Mesenteric fat pad (tissue), 1 donor: ENCODE measurements at places on chromosomes 16 and 17. TPM values are rescaled to one million over a fixed set of nuclear protein-coding genes. Genes with fewer than 3 reads are reported as not detected.

TEFM gene
- 12.8 TPM for total RNA-seq

- no peak for DNase-seq
These were observed at the start of gene TPSG1 for GRCh38 chr16:1225051-1225451. Gene TPSG1 (minus strand): TSS chr16:1225268. CDS start chr16:1225252, 16 bp downstream.

DNA sequence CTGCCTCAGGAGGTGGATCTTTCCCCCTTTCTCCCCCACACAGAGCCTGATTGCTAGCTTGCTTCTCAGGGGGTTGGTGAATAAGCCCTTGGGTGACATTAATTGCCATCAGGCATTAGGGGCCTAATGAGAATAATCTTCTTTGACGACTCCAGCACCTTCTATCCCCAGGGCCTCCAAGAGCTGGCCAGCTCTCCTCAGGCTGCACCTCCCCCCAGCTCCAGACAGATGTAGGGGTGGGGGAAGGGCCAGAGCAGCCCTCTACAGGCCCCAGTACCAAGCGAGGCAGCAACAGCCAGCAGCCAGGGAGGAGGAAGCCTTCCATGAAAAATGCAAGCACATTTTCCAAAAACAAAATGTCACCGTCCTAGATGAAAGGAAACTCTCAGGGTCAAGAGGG lies 1.4 kb upstream of the TMEM132E start:
- no peak for DNase-seq

GRCh38 chr16:31094088-31094423 lies 541 bp downstream of the VKORC1 start:
- no peak for DNase-seq

GRCh38 chr16:65268331-65268730 lies 146.5 kb upstream of the CDH11 start:
- DNase-seq, result no peak

DNA sequence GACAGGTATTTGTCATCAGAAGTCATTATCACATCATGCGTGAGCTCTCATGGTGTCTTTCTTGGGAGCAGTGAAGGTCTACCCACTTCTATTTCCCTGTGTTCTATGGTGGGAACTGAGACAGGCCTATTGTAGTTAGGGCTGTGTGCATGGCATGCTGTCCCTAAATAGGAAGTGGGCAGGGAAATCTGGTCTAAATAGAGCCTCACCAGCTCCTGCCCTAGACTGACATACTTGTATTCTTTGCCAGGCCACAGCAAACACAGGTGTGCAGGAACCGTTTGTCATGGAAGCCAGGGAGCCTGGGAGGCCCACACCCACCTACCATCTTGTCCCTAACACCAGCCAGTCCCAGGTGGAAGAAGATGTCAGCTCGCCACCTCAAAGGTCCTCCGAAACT lies 10.1 kb downstream of the SLC7A6 start:
- DNase-seq, result no peak
